ENCODE measurements at places on chromosomes 1 and 21.

GRCh38 chr1:89910268-89910667, 84.6 kb upstream of the ZNF326 start:
- H3K36me3 ChIP-seq, result no peaks in the 10 kb centered on the region
- DNase-seq, result no peak
- H3K27me3 ChIP-seq, result no peaks in the 10 kb centered on the region
- no peak overlapping the region for H3K4me3 ChIP-seq
- H3K4me1 ChIP-seq, result peaks cover 8% of the 10 kb centered on the region

GRCh38 chr1:211326528-211327345, at the start of gene TRAF5:
TSS of gene TRAF5 (plus strand) at chr1:211326833. CDS start at chr1:211353240, 26,407 bp downstream.
- DNase-seq, result peak; percentile 86
- no peaks in the 10 kb centered on the region for H3K36me3 ChIP-seq
- H3K27ac ChIP-seq, result peak within 1 kb of the TSS; percentile 89
- peak within 1 kb of the TSS; percentile 80 for H3K4me3 ChIP-seq
- H3K27me3 ChIP-seq, result no peaks in the 10 kb centered on the region

GRCh38 chr1:244735404-244735803, 82.5 kb downstream of the DESI2 start:
- no peaks in the 10 kb centered on the region for H3K36me3 ChIP-seq
- no peak overlapping the region for H3K4me3 ChIP-seq
- no peak overlapping the region for H3K27ac ChIP-seq
- H3K27me3 ChIP-seq, result no peaks in the 10 kb centered on the region
- no peak for DNase-seq
- H3K4me1 ChIP-seq, result peaks cover 5% of the 10 kb centered on the region

- no peaks in the 10 kb centered on the region for H3K27me3 ChIP-seq
- no peak overlapping the region for H3K27ac ChIP-seq
- no peaks in the 10 kb centered on the region for H3K4me1 ChIP-seq
- no peaks in the 10 kb centered on the region for H3K36me3 ChIP-seq
- H3K4me3 ChIP-seq, result no peak overlapping the region
- DNase-seq, result no peak
Measured at GRCh38 chr1:173266841-173267240, 59.7 kb upstream of the TNFSF4 start.

GRCh38 chr1:174428033-174428432, 19.7 kb upstream of the GPR52 start:
- DNase-seq, result no peak
- no peak overlapping the region for H3K27ac ChIP-seq
- no peak overlapping the region for H3K4me3 ChIP-seq
- no peaks in the 10 kb centered on the region for H3K27me3 ChIP-seq

DNA sequence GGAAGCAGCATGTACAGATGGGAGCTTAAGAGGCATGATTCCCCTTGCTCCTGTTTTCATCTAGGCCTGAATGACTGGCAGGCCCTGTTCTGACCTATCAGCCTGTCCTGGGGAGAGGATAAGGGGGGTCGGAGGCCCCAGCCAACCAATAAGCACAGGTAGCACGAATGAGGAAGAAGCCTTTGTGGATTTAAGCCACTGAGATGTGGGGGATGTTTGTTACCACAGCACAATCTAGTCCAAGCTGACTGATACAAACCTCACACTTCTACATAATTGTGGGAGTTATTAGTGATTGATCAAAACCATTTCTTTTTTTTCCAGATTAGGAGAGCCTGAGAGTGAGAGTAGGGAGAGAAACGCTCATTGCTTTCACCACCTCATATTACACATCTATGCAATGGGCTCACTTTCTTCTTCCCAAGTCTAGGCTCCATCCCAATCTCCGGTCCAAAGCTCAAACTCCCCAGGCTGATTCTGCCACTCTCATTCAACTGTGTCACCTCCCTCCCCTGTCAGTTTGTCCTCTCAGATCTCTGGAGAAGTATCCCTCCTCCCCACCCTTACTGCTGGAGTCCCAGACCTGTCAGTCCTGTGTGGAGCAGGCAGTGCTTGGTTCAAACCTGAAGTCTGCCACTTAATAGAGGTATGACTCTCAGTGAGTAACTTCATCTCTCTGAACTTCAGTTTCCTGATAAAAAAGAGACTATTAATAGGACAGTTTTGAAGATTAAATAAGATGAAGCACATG, 220.5 kb downstream of the PTPRU start:
- H3K27me3 ChIP-seq, result no peaks in the 10 kb centered on the region
- H3K36me3 ChIP-seq, result no peaks in the 10 kb centered on the region
- no peak overlapping the region for H3K27ac ChIP-seq
- no peaks in the 10 kb centered on the region for H3K4me1 ChIP-seq
- no peak overlapping the region for H3K4me3 ChIP-seq

- no peak for DNase-seq
- H3K27me3 ChIP-seq, result no peaks in the 10 kb centered on the region
- H3K4me3 ChIP-seq, result no peak overlapping the region
Measured at GRCh38 chr1:84847253-84848250, 45.5 kb downstream of the LPAR3 start.

DNA sequence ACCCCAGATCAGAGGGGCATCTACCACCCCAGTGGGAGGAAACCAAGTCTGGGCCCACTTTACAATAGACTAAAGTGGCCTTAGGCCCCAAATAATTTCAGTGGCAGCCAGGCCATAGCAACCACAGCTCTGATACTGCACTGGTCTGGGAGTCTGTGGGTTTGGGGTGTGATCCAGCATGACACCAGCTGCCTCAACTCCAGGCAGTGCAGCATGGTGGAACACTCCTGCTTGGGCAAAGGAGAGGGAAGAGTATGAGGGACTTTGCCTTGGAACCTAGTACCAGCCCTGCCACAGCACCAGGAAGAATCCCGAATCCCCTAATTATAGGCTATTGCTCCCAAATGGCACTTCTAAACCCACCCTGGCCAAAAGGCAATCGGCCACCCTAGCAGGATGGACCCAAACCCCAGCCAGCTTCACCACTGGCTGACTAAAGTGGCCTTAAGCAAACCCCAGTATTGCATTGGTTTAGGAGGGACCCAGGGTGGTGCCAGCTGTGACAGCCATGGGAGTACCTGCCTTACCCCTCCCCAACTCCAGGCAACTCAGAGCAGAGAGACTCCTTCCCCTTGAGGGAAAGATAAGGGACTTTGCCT, 47.1 kb downstream of the PACC1 start:
- H3K27ac ChIP-seq, result no peak overlapping the region
- no peak for DNase-seq
- H3K36me3 ChIP-seq, result no peaks in the 10 kb centered on the region
- H3K27me3 ChIP-seq, result no peaks in the 10 kb centered on the region
- no peak overlapping the region for H3K4me3 ChIP-seq
